ENCODE measurements at places on chromosomes 3 and 15.

GRCh38 chr3:177624528-177625495, 427.5 kb upstream of the TBL1XR1 start:
- no peak for DNase-seq

- DNase-seq, result no peak
These were observed 35.2 kb upstream of the SMAD3 start for GRCh38 chr15:67030036-67030762.

GRCh38 chr3:45055032-45055410, 28.9 kb downstream of the CLEC3B start:
- DNase-seq, result no peak

- no peak for DNase-seq
These were observed 242.6 kb upstream of the TOPAZ1 start for GRCh38 chr3:43998836-43999727.

DNA sequence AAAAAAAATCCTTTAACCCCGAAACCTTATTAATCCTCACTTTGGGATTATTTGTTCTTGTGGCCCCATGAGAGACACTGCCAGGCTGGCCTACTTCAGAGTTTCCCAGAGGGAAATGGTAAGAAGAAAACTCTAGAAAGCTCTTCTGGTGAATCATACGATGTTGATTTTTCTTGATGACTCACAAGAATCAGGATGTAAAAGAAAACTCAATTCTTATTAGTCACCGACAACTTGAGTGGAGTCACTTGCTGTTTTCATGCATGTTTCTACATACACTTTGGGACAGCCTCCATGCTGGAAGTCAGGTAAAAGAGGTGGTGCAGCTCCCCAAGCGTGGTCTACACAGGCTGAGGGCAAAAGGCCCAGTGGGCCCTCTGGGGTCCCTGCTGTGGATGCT, 42.8 kb downstream of the MYO5C start:
- DNase-seq, result no peak

DNA sequence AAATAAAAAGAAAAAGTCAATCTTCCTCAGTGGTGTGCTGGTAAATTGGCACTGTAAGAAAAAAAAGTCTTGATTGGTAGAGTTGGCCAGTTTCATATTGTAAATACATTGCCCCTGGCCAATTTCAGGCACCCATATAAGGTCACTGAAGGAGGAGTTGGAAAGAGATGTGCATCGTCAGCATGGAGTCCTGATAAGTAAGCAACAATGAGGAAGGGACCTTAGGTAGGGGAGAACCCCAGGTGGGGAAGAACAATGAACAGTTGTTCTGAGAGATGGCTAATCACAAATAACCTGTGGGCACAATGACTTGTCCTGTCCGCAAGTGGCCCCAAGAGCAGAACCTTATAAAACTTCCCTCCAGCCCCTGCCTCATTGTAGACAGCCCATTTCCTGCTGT, 8.6 kb upstream of the CYP8B1 start:
- DNase-seq, result no peak

DNA sequence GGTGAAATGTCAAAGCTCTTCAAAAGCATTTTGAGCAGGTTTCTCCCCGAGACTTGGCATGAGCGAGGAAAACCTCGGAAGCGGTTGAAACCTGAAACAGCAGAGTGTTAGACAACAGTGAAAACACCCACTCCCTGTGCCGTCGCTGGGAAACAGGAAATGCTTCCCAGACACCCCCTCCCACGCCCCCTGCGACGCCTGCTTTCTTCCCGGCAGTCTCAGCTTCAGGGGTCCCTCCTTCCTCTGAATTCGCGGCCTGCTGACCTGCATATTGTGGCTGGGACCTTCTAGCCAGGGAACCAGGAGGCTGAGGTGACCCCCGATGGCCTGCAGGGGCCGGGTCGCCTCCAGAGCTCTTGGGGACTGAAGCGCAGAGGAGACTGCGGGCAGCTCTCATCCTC, 250.6 kb upstream of the LYSMD4 start:
- DNase-seq, result no peak

DNA sequence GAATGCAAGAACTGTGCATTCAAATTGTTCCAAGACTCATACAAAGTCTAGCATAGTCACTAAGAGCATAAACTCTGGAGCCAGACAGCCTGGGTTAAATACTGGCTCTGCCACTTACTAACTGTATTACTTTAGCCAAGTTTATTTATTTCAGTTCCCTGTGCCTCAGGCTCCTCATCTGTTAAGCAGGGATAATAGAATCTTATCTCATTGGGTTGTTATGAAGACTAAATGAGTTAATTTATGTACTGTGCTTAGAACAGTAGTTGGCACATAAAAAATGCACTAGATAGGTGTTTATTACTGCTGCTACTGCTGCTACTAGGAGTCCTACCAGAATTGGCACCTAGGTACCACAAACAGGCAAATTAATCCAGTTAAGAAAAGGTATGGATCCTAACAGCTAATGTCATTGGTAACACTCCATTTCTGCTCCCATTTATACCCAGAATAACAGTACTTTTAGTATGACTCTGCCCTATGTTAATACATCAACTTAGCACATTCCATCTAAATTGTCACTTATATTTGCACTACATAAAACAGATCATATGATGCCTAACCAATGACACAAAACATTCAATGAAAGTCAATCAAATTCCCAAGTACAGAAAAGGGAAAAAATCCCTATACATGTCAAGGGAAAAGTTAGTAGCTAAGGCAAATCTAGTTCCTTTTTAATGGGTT, 45.7 kb downstream of the GSK3B start:
- no peak for DNase-seq

- DNase-seq, result no peak
These were observed 118.8 kb downstream of the SST start for GRCh38 chr3:187551416-187551815.

DNA sequence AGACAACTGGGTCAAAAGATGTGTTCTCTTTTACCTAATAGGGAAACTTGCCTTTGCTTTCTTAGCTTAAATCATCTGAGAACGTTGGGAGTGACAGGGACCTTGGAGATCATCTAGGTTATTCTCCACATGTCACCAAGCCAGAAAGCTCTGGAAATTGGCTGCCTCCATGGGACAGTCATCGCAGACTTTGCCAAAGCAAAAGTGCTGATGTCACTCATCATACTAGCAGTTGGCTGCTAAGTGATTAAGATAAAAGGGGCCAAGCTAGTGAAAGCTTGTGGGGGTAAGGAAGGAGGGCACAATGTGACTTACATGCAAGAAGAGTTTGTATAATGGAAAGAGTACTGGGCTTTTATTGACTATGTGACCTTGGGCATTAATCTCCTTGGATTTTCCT, 198.0 kb upstream of the PFN2 start:
- DNase-seq, result no peak

GRCh38 chr15:32943711-32944110, 225.9 kb downstream of the GREM1 start:
- no peak for DNase-seq

DNA sequence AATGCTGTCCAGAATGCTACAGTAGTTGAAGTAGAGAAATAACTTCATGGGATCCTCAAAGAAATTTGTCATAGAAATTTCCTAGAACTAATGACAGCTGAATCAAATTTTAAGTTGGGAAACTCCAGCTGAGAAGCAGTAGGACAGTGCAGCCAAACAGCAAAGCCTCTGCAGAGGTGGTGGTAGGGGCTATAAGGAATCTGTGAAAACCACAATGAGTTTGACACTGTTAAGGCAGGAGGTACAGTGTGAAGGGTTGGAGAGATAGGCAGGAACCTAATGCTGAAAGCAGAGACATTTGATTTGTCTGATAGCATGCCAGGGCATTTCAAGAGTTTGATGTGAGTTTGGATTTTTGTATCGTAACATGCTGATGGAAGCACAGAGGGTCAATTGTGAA, 22.0 kb downstream of the ASTE1 start:
- no peak for DNase-seq

DNA sequence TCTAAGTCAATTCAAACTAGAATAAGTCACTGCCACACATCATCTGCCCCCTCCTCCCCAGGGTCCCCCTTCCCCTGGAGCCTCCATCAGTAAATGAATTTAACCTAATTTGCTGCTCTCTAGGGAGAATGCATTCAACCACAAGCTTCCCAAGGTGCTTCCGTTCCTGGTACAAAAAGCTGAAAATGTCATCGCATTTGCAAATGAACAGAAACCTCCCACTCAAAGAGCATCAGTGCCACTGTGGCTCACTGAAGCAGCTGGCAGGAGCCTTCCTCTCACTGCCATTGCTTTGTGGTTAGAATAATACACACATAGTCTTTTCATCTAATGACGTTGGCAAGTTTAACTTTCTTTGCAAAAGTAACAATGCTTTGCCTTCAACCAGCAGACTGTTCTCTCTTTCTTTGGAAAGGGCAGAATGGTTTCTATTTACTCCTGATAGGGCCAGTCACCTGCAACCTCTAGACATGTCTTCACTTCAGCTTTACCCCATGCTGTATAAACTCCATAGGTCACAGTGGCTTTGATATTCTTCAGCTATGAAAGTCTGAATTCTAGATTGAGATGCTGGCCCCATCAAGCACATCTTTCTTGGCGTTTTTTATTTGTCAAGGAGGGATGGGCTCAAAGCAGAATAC, 238.1 kb downstream of the CPNE4 start:
- DNase-seq, result no peak

DNA sequence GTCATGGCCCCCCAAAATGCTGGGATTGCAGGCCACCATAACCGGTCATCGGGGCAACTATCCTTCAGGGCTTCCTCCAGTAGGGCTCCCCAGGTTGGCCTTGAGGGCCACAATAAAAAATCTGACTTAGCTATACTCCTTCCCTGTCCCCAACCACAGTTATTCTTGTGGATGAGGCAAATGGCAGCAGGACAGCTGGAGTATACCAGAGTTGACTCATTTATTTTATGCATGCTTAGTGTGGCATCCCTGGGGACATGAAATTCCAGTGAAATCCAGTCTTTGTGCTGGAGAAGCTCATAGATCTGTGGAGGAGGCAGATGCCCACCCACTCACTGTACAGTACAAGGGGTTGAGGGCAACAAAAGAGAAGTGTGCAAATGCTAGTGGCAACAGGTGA, 109.5 kb downstream of the RORA start:
- no peak for DNase-seq

DNA sequence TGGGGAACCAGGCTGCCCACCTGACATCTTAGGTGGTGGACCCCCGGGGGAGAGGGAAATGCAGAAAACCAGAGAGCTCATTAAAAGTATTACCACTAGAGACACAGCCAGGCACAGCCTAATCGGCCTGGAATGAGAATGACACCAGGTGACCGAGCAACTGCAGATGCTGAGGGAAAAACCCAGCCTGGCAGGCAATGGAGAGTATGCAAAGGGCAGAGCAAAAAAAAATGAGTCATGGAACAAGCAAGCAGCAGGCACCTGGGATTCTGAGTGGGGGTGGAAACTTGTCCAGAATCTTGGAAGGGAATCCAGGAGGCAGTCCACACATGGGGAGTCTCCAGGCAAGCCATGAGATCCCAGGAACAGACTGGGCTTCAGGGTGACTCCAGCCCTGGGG, 183.7 kb upstream of the LRRN1 start:
- no peak for DNase-seq

DNA sequence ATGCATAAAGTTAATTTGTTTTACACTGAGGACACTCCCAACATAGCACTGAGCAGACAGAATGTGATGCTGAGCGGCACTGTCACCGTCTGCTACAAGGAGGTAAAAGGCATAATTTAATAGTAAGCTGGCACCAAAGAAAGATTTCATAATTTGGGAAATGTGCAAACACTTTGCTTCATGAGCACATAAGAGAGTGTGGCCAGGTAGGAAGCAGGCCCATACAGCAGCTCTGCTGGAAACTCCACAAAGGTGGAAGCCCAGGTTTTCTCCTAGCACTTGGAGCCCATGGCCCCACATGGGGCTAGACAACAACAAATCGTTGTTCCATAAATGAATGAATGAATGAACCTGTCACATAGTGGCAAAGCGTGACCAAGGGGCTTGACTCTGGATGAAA, 68.5 kb upstream of the CACNA2D3 start:
- no peak for DNase-seq

- no peak for DNase-seq
These were observed 1.5 kb upstream of the AMIGO3 start for GRCh38 chr3:49720855-49721595.

DNA sequence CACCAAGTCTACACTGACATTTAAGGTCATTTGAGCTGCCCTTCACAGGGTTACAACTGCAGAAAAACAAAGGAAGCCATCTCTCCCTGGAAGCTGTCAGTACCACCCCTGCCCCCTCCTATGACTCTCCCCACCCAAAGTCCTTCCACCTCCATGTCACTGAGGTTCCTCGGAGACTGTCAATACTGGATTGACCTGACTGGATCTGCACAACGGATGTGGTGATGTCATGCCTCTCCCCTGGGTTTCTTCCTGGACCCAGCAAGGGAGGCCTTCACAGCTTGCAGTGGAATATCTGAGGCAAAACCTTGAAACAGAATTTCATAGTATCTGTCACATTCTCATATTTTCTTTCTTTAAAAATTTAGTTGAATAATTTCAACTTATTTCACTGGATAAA, 153.5 kb downstream of the CLSTN2 start:
- DNase-seq, result no peak

GRCh38 chr3:110598847-110599490, 472.6 kb upstream of the NECTIN3 start:
- no peak for DNase-seq

GRCh38 chr15:79994615-79995014, 23.6 kb upstream of the BCL2A1 start:
- peak; percentile 22 for DNase-seq

GRCh38 chr15:92870010-92870591, 30.0 kb upstream of the CHD2 start:
- no peak for DNase-seq

GRCh38 chr3:4633078-4634004, 140.2 kb downstream of the ITPR1 start:
- no peak for DNase-seq

GRCh38 chr3:159831466-159831865, 157.2 kb upstream of the IL12A start:
- DNase-seq, result no peak

GRCh38 chr3:188220097-188220788, 66.3 kb downstream of the LPP start:
- no peak for DNase-seq

- DNase-seq, result no peak
These were observed 139.7 kb downstream of the CD47 start for GRCh38 chr3:107951126-107951525.

GRCh38 chr3:66053550-66054094, 14.9 kb upstream of the MAGI1 start:
- DNase-seq, result no peak

GRCh38 chr3:193842029-193842798, 249.2 kb downstream of the OPA1 start:
- DNase-seq, result no peak

GRCh38 chr3:59411186-59411585, 361.4 kb upstream of the CFAP20DC start:
- DNase-seq, result no peak

GRCh38 chr3:187889601-187890404, 144.5 kb upstream of the BCL6 start:
- no peak for DNase-seq

DNA sequence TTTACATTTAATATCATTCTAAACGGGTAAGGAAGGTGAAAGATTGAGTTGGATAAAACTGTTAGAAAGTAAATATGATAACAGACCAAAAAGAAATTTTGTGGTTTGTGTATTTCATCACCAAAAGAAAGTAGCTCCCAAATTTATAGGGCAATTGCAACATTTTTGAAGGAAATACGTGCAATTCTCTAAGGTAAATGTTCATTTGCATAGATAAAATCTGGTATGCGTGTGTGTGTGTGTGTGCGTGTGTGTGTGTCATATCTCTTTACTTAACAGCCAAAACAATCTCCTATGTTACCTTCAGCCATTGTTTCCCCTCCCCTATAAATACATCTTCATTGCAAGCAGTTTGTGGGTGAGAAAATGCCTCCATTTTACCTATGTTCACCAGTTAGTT, 208.4 kb downstream of the TNIK start:
- no peak for DNase-seq

All from activated CD8-positive, alpha-beta memory T cell treated with anti-CD3 and anti-CD28 coated beads, Interleukin-2, amount 50 U/mL, for 48 hours (primary cell).